Activated effector memory CD4-positive, alpha-beta T cell treated with Interleukin-2 at 50 U/mL for 16 hours (primary cell): ENCODE measurements at places on chromosomes 5 and 9.

DNA sequence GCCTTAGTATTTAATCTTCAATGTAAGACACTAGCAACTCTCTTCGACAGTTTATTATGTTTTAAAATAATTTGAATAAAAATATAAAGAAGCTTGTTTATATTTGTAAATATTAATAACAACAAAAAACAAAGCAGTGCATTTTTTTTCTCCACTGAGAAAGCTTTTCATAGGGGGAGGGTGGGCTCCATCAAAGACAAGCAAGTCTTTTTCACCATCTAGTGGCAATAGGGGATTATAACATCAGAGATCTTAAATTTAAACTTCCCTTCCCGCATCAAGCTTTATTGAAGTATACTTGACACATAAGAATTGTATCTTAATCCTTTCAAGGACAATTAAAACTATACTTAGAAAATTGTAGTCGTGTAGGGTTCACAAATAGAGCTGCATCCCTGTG is 9.3 kb upstream of the OR13F1 start:
- no peak for DNase-seq

GRCh38 chr5:108503986-108504385 is 122.1 kb upstream of the FBXL17 start:
- DNase-seq, result no peak

- DNase-seq, result no peak
These were observed 32.4 kb downstream of the INSL4 start for GRCh38 chr9:5263351-5264218.

GRCh38 chr9:132663117-132663516 is 6.7 kb downstream of the DDX31 start:
- DNase-seq, result no peak

- DNase-seq, result no peak
These were observed 228.7 kb downstream of the YTHDC2 start for GRCh38 chr5:113742176-113742575.

DNA sequence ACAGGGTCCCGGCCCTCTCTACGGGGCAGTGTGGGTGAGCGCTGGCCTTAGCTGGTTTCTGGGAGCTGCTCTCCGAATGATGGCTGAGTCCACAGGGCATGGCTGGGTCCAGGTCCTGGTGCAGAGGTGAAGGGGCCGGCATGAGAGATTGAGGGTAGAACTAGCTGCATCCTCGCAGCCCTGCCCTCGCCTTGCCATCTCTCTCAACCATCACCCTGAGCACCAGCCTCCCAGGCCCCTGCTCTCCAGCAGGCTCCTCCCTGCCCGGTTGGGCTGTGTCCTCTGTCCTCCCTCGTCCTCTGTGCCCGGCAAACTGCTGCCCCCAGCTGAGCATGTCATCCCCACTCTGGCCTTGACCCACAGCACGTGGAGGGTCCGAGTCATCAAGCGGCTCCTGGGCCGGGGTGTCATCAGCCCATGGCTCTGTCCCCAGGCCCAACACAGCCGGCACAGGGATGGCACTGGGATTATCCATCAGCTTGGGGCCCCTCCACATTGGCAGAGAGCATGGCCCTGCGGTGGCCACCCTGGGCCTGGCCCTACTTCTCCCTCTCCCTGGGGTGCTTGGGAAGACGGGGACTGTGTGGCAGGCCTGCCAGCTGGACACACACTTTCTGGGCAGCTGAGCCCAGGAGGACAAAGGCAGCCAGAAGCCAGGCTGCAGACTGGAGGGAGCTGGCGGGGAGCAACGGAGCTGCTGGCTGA is 8.4 kb downstream of the FLT4 start:
- DNase-seq, result no peak

DNA sequence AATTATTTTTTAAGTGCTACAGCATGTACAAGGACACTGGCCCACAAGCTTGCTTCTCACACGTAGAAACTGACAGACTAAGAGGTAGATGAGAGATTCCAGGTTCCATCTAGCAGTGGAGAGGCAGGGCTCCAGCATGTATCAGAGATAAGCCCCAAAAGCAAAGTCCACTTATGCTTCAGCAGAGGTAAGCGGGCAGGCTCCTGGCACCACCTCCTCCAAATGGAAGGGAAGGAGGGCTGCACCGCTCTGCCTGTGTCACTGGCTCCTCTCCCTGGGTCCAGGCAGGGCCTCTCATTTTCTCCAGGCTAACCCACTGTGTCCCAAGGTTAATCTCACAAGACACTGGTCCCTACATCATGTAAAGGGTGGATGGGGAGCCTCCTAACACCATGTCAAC is 15.9 kb downstream of the GRHPR start:
- DNase-seq, result no peak

- peak; percentile 20 for DNase-seq
These were observed 37.4 kb downstream of the CPEB4 start for GRCh38 chr5:173925449-173926071.

DNA sequence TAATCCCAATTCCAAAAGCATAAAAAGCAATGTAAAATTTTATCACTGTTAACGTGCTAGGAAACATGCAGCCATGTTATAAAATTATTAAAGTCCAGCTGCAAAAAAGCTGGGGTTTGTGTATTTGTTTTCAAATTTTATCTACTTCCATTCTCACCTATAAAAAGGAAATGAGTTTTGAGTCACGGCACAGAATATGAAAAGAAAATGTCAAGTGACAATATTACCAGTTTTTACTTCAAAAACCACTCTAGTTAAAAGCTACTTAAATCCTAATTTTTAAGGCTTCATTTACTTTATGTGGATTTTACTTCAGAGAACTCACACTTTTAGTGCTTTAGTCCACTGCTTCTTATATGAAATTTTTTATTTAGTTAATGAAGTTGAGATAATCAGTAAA is 72.7 kb upstream of the IFNE start:
- DNase-seq, result no peak

DNA sequence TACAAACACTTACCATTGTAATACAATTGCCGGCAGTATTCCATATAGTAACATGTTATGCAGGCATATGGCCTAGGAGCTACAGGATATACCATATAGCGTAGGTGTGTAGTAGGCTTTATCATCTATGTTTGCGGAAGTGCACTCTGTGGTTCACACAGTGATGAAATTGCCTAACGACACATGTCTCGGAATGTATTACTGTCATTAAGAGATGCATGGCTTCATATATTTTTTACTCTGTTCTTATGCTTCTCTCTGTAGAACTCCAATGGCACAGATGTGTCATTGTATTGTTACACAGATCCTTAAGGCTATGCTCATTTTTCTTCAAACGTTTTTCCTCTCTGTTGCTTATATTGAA is 19.2 kb upstream of the ANKRD18A start:
- no peak for DNase-seq

DNA sequence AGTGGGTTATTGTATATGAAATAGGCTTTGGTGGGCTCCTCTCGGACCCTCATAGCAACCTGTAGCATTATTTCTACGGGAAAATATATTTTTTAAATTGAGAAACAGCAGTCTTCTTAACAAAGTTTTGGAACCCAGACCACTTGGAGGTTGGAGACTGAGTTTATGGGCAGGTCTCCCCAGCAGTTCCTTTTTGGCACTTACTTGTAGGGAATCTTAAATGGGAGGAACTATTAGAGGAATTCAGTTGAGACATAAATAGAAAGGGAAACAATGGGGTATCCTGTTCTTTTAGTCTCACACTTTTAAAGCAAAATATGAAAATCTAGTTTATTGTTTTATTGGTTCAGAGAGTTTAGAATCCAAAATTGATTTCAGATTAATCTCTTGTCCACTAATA is 111.5 kb downstream of the TRIO start:
- DNase-seq, result no peak

DNA sequence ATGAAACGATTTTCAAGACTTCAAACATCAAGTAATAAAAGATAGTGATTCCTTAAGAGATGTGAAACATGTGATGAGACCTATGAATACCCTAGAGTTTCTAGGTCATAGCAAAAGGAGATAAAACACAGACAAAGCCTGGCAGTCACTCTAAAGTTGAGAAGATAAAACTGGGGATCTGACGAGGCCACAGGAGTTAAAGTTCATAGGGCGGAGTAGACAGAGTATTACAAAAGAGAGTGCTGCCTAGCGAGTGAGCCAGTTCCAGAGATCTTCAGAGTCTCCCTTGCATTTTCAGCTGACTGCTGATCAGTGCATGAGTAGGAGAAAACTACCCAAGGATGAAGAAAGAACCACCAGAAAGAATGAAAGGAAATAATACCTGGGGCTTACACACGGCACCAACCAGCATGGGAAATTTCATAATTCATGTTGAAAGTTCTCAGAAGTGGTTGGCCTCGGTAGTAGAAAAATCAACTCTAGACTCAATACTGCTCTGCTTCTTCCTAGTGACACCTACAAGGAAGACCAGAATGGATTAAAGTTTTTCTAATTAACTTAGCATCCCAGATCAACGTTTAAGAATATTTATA is 30.4 kb downstream of the FBXO4 start:
- no peak for DNase-seq

DNA sequence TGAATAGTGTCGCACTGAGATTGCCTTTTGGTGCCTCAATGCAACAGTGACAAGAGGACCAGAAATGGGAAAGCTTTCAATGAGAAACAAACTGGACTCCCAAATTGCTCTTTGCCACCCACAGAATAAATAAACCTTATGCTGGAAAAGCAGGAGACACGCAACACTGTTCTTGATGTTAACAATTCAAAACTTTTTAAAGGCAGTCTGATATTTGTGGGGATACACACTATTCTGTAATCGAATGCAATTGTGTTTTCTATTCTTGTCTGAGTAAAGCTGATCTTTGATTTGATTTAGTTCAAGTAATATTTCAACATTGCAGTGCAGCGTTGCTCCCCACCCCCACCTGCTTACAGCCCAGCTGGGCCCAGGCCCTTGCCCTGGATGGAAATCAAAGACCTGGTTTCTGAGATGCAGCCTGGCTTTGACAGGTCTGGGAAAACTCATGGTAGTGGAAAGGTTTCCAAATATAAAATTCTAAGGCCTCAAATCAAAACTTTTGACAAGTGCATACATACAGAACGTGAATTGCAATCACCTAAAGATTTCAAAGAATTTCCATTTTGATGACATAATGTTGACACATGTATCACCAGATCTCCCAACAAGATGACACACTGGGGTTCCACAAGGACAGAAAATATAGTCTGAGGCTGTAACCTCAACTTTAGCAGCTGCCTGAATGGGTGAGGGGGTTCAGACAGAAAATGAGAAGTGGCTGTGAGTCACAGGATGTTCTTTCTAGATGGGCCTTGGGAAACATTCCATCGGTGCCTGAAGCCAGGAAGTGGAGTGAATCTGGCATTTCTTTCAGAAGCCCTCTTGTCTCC is 55.1 kb downstream of the ABCA1 start:
- no peak for DNase-seq

GRCh38 chr9:71764891-71765290 is 3.4 kb downstream of the CEMIP2 start:
- DNase-seq, result no peak

- DNase-seq, result no peak
These were observed 1.4 kb downstream of the NR6A1 start for GRCh38 chr9:124769549-124770358.

GRCh38 chr9:84513979-84514378 is 155.6 kb upstream of the NTRK2 start:
- no peak for DNase-seq

GRCh38 chr5:169029661-169030274 is 271.2 kb downstream of the SLIT3 start:
- DNase-seq, result no peak

GRCh38 chr9:95115104-95115503 is 202.4 kb downstream of the FANCC start:
- DNase-seq, result no peak
